ENCODE measurements at places on chromosomes 6 and 20.

DNA sequence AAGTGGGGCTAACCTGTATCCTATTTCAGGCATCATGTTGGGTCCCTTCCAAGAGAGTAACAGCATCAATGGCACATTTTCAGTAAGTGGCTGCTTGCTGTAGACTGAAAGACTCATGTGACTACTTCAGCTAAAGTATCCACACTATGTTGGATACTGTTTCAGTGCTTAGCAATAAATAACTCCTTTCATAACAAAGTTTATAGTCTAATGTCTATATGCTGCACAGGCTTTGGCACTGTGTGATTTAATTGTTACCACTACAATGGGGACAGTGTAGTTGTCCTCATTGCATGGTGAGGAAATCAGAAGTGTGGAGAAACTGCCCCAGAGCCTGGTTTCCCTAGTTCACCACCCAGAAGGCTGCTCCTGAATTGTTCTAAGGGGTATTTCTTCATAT, 318.0 kb upstream of the PTCHD4 start:
- no peak for DNase-seq

DNA sequence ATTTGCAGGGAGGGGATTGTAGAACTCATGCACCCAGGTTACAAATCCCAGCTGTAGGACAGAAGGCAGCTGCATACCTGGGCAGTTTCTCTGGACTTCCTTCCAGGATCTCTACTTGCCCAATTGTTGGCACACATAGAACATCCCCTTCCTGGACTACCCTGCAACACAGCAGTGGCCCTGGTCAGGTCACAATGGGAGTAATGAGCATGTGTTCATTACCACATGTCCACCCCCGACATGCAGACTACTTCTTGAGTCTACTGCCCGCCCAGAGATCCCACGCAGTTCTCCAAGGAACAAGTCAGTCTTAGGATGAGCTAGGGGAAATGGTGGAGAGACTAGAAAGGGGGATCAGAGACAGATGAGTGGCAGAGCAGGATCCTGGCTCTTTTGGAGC, 5.1 kb downstream of the PEX6 start:
- DNase-seq = no peak

DNA sequence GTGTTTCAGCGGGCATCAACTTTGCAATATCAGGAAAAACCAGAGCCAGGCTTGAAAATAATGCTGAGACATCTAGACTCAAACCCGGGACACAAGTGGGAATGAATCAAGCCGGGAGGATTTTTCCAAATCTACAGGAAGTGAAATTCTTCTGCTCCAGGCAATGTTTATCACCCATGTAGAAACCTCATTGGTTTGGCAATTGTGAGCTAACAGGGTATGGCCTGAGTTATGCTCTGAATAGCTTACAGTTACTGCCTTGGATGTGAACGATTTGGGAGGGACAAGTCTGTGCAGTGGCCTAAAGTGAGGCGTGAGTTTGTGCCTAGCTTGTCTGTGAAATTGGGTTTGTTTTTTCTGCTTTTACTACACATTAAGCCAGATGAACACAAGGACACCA, 87.4 kb downstream of the PCSK2 start:
- DNase-seq = no peak

- DNase-seq = no peak
Observed at GRCh38 chr20:48875233-48875913, 46.1 kb upstream of the ARFGEF2 start.

GRCh38 chr6:36629784-36630183, 35.6 kb downstream of the SRSF3 start:
- no peak for DNase-seq

DNA sequence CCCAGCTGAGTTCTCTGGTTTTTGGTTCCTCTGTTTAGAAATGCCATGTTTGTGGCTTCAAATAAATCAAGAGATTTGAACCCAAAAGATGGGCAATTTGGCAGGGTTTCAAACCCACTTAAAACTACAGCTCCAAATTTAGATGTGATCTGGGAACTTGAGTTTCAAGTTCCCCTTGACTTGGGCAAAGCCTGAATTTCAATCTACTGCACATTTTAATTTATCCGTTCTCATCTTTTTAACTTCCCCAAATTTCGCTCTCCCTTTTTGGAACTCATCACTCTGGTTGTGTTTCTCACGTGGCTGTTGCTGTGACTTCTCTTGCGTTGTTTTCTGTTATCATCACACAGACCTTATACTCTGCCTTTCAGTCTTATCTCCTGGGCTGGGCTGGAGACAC, 230.9 kb downstream of the CDC5L start:
- DNase-seq = no peak

GRCh38 chr6:13116155-13116554, 212.2 kb downstream of the TBC1D7 start:
- no peak for DNase-seq

DNA sequence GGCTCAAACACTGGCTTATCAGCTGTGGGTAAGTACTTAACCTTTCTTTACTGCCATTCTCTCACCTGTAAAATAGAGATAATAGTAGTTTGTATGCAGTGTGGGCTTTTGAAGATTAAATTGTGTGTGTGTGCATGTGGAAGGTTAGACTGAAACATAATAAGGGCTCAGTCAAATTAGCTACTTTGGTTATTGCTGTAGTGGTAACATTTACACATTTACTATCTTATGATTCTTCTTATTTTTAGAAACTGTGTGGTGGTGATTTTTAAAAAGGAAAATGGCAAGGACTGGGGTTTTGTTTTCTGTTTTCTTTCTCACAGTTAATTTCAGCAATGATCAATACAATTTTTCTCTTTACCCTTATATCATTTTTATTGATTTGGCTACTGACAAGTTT, 206.9 kb downstream of the NKAIN2 start:
- no peak for DNase-seq

DNA sequence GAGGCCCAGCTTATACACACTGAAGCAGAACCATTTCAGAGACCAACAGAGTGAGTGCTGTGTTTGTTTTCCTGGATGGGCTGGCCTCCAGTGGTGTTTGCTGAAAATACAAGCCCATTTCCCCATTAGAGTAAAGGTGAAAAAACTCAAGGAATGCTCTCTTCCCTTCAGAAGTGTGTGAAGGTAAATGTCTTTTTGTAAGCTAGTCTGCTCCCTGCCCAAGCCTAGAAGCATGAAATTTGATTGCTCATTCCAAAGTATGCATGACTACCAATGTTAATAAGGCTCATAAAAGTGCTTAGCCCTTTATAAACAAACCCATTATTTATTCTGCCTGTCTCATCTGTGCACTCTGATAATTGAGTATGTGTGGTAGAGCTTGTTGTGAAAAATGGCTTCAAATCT, 59.1 kb downstream of the ADGRF1 start:
- DNase-seq = no peak

- no peak for DNase-seq
Observed at GRCh38 chr20:4767084-4767483, 45.4 kb downstream of the PRND start.

GRCh38 chr6:38033442-38033982, 214.0 kb downstream of the ZFAND3 start:
- DNase-seq = no peak

- DNase-seq = no peak
Observed at GRCh38 chr20:31751126-31751525, 12.0 kb downstream of the TPX2 start.

GRCh38 chr6:129031051-129031599, 148.2 kb downstream of the LAMA2 start:
- DNase-seq = no peak

GRCh38 chr6:9143140-9143539, 707.8 kb upstream of the SLC35B3 start:
- DNase-seq = no peak

GRCh38 chr20:63636752-63637628, 10.1 kb upstream of the GMEB2 start:
- no peak for DNase-seq

- DNase-seq = no peak
Observed at GRCh38 chr6:111461860-111462259, 21.2 kb downstream of the REV3L start.

DNA sequence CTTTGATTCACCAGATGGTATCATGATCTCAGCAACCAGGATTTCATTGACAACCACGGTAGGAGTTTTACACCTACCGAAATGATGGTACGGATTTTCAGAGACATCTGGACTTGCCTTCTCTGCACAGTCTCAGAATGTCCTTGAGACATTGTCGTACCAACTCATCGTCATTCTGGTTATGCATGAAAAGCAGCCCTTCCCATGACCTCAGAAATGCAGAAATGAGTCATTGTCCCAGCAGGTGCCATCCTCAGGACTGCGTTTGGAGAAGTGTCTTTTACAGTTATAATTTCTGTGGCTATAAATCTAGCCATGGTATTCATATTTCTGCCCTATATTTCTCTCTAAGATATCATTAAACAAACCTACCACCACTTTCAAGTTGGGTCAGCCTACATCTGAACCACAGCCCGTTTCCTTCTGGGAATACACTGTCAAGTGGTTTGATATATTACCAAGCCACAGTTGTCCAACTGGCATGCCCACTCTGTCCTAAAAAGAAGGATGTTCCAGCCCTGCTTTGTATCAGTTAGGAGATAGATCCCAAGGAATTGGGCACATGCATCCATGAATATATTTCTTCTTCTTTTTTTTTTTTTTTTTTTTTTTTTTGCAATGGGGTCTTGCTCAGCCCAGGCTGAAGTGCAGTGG, 7.5 kb upstream of the BFSP1 start:
- no peak for DNase-seq

GRCh38 chr6:37643851-37644672, 53.6 kb downstream of the MDGA1 start:
- no peak for DNase-seq

DNA sequence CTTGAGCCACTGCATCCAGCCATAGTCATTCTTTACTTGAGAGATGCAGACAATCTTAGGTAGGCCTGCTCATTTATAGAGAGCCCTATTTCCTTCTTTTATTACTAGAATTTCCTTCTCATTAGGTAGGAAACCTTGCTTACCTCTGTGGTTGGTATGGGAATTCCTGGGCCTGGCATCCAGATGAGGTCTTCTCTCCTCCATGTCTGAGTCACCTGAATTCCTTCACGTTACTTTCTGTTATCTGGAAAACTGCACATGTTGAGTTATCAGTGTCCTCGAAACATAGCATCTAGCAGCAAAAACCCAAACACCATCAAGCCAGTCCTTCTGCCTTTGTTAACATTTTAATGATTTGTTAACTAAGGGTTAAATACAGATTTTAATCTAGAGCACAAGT, 2.2 kb downstream of the ZNFX1 start:
- no peak for DNase-seq

DNA sequence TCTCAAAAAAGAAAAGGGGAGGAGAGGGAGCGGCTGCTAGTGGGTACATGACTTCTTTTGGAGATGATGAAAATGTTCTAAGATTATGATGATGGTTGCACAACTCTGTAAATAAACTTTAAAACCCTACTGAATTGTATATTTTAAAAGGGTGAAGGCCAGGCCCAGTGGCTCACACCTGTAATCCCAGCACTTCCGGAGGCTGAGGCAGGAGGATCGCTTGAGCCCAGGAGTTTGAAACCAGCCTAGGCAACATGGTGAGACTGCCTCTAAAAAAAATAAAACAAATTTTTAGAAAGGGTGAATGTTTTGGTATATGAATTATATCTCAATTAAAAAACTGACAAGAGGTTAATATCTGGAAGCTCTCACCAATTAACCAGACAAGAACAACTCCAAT, 45.4 kb downstream of the BAK1 start:
- DNase-seq = no peak

DNA sequence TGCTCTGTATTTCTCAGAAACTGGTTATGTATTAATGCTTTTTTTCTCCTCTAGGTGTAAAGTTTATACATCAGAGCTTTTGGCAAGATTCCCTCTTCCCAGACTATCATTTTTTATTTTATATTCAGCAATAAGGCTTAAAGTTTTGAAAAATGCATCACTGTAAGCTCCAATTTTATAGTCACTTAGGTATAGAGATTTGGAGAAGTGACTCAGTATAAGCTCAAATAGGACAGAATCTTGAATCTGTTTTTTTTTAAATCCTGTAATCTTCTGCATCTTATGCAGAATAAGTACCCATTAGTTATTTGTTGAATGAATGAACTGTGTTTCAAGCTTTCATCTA, 1.0 kb downstream of the NCOA7 start:
- DNase-seq = no peak

GRCh38 chr6:107304421-107305025, 154.8 kb downstream of the PDSS2 start:
- DNase-seq = no peak

DNA sequence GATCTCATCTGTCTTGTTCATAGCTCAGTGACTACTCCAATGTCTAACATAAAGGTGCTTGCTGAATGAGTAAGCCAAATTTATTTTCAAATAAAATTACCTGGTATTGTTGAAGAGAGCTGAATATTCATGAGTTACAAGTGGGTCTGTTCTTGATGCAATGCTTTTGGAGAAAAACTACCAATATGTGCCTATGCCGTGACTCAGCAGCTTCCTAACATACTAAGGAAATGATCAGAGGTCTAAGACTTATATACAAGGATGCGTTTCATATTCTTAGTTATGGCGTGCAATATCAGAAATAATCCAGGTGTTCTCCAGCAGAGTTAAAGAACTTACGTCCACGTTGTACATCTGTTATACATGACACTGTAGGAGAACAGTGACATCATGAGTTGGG, 5.1 kb downstream of the FAM120B start:
- DNase-seq = no peak

DNA sequence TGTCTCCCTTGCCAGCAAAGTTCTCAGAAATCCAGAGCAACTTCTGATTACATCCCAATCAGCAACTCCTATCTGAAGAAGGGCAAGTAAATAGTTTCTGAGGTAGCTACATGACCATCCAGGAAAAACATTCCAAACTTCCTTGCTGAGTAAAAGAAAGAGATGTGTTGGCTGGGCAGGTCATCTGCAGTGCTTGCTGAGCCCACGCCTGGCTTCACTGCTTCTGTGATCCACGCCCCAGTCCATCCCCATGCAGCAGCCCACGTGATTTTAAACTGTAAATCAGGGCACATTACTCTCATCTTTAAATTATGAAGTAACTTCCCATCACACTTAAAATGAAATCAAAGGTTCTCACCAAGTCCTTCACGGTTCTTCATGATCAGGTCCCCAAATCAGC, 603.6 kb downstream of the QKI start:
- DNase-seq = no peak

- no peak for DNase-seq
Observed at GRCh38 chr6:71203206-71203605, 85.4 kb upstream of the OGFRL1 start.

GRCh38 chr6:38262609-38263008, 377.1 kb downstream of the BTBD9 start:
- DNase-seq = no peak

DNA sequence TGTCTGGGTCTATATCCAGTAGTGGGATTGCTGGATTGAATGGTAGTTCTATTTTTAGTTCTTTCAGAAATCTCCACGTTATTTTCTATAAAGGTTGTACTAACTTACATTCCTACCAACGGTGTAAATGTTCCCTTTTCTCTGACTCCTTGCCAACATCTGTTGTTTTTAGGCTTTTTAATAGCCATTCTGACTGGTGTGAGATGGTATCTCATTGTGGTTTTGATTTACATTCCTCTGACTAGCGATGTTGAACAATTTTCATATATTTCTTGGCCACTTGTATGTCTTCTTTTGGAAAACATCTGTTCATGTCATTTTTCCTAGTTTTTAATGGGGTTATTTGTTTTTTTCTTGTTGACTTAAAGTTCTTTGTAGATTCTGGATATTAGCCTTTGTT, 99.3 kb downstream of the BMP2 start:
- no peak for DNase-seq

- no peak for DNase-seq
Observed at GRCh38 chr6:127462376-127462775, 3.2 kb upstream of the KIAA0408 start.
